ENCODE measurements at places on chromosomes 5 and 9.
A peak's percentile ranks its signal among the peaks of the same experiment; 100 is the strongest.

DNA sequence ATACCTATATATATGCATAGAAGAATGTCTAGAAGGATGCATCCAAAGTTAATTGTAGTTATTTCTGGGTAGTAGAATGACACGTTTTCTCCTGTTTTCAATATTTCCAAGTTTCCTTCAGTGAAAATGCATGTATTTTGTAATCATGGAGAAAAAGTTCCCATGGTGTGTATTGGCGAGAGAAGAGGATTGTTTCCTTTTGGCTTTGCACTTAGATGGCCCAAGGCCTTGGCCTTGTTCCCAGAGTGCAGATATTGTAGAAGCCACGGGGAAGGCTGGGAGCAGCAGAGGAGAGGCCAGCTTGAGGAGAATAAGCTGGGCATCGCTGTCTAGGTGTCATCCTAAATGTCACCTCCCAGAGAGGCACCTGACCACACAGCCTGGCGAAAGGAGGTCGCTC is 44.0 kb downstream of the IRF1 start:
- DNase-seq = no peak

GRCh38 chr5:76818844-76819831 is at the start of gene F2RL1:
Gene F2RL1 (plus strand): TSS chr5:76819030. CDS start chr5:76819183, 153 bp downstream.
- peak; percentile 4 for DNase-seq

- no peak for DNase-seq
These were observed 57.7 kb downstream of the COL5A1 start for GRCh38 chr9:134699343-134699740.

DNA sequence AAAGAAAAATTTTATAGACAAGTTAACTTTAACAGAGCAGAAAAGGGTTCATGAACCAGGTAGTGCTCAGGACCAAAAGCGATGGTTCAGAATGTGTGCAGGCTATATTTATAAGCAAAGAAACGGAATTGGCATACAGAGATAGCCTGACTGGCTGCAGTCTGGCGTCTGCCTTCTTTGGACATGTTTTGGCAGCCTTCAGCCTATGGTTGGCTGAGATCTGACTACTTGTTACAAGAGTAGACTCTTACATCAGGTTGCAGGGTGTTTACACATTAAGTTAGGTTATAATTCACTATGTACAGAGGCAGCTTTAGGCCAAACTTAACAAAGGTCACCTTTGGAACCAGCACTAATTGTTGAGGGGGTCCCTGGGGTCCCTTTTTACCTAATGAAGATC is 7.0 kb downstream of the NOP16 start:
- DNase-seq = no peak

DNA sequence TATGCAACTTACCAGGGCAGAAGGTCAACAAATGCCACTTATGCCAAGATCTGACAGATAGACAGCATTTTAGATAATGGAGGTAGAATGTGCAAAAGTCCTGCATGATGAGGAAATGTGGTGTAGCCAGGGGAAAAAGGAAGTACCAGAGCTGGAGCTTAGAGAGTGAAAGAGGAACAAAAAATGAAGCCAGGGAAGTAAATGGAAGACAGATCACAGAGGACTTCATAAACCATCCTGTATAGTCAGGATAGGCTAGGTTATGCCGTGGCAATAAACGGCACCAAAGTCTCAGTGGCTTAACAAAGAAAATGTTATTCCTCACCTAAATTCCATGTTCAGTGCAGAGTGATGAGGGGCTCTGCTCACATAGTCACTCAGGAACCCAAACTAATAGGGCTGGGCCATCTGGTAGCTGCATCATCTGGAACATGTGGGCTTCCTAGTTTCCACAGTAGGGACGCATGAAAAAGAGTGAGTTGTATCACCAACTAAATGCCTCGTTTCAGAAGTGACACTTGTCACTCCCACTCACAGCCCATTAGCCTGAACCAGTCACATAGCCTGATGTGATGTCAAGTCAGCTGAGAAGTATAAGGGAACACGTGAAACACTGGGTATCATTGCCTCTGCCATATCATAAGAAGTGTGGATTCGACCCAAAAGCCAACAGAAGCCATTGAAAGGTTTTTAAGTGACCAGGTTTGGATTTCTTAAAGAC is 70.3 kb downstream of the SH3RF2 start:
- no peak for DNase-seq

DNA sequence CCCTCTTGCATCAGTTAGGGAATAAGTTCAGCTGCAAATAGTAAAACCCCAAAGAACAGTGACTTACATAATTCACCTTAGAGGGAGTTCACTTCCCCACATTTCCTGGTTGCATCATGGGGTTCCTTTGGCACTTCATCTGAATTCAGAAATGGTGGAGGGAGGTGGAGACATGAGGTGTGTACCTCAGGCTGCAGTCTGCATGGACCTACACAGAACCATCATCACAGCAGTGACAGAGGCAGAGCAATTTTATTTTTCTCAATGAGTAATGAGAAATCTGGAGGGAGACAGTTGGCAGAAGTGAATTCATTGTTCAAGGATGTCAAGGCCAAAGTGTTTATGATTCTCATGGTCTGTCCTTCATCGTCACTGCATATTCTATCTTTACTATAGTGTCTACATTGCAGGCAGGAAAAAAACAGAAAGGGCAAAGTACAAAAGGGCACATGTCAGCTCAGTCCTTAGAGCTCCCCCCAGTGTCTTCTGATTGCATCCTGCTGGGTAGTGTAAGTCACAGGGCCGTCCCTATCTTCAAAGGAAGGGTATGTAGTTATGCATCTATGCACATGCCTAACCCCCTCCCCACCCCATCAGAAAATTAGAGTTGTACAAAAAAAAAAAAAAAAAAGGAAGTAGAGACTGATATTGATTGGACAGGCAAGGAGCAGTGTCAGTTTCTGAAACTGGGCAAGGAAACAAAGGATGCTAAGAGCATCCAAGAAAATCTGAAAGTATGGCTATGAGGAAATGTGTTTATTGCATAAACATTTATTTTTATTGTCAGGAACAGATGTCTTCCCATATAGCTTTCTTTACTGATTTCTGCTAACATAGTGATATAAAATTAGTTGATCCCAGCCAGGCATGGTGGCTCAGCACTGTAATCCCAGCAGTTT is 132.7 kb upstream of the APC start:
- no peak for DNase-seq

DNA sequence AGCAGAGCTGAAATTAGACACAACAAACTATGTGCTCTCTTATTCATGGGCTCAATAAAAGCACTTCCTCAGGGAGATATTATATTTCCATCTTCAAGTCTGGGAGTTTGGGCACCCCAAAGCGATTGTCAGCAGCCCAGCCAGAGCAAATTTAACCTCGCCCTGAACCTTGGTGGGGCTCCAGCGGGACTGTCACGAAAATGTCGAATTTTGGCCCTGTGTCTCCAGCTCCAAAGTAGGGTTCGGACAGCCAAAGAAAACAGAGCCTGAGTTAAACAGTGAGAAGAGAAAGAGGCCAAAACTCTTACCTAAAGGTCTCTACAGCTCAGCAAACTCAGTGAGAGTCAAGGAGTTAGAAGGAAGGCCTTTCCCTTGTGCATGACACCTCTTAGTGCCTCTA is 432.9 kb downstream of the SPATA31D1 start:
- no peak for DNase-seq

DNA sequence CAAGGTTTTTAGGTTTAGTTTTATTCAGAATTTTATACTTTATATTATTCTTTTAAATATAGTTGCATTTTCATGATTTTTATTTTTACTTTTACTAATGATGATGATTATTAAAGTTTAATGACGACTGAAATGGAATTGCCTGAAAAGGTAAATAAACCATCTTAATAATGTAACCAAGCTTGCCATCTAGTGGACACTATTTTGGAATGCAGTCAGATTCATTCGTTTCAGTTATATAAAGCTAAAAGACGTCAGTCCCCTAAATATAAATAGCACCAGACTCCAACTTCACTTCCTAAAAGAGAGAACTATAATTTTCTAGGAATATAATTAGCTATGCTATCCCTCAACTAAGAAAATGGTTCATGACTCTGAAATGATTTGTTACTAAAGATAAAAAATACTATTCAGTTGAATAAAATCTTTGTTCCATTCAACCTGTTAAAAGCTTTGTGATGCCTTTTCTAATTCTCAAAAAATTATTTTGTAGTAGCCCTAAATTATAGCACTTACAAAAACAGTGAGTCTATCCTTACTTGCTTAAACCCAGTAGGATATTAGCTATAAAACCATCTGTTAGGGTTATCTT is 19.9 kb downstream of the ABITRAM start:
- DNase-seq = no peak

DNA sequence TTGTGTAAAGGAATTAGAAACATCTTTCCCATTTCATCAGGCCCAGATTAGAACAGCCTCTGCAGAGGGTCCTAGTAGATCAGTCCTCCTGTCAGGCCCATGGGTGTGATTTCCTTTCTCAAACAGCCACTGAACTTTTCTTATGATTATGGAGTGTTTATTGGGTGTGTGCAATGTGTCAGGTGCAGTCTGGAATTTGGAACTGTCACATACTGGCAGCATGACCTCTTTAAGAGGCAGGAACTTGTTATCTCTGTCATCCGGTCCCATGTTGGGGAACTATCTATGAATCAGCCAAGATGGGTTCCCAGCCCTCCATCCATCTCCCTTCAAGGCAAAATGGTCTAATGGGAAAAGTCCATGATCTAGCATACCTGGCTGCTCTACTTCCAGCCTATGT is 11.6 kb upstream of the MEGF9 start:
- no peak for DNase-seq

DNA sequence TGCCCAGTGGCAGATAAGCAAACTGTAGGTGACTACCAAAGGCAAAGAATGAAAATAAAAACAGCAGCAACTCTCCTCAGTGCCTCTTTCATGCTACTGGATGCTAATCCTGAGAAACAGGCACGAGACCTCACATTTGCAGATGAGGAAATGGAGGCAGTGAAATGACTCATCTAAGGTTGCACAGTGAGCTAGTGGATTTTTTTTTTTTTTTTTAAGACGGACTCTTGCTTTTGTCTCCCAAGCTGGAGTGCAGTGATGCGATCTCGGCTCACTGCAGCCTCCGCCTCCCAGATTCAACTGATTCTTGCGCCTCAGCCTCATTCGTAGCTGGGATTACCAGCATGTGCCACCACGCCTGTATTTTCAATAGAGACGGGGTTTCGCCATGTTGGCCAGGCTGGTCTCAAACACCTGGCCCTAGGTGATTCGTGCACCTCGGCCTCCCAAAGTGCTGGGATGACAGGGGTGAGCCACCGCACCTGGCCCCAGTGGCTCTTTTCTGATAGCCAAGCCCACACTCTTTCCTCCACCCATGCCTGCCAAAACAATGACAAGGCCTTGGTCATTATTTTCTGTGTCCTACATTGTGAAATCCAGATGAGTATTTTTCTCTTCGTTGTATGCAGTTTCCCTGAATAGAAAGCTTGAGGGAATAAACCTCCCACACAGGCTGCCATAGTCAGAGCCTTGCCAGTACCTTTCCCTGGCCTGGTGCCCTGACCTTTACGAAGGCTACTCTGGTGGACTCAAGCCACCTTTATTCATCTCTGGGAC is 19.2 kb downstream of the DOCK2 start:
- DNase-seq = no peak

GRCh38 chr5:85512896-85513295 is 1104.8 kb upstream of the COX7C start:
- no peak for DNase-seq
